ENCODE measurements at places on chromosomes 1 and 21.

- DNase-seq: no peak
Observed at GRCh38 chr21:42367367-42368165, 1.2 kb upstream of the TFF1 start.

GRCh38 chr1:244869950-244870349 lies 5.6 kb upstream of the HNRNPU start:
- no peak for DNase-seq

DNA sequence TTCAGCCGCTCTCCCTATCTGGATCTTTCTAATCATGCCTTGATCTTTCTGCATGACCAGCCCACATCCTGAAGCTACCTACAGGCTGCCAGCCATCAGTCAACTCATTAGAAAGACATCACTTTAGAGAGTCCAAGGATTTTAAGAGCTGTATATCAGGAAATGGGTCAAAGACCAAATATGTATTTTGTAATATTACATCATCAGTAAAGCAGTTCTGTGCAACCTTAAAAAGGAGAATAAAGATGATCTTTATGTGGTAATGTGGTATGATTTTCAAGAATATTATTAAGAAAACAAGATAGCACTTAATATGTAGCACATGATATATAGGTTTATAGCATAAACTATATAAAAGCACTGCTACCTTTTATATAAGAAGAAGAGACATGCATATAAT lies 47.6 kb downstream of the SLC30A7 start:
- no peak for DNase-seq

DNA sequence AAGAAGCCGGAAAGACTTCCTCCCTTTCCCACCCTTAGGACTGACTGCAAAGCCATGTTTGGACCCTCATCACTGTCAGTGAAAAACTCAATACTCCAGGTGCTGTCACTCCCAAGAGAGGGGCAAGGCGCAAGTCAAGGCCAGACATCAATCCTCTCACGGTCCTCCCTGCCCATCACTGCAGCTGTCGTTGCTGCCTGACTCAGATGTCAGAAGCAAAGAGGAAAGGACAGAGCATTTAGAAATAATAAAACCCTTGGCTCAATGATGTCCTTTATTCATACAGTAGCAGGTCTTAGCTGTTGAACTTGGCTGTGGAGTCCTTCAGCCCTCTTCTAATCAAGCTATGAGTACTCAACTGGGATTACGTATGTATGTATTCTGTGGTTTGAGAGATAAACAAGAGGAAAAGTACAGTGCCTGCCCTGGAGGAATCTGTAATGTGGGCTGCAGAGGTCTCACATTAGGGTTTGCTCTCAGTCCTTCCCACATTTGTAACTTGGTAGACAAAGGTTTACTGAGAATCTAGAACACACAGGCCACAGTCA lies 13.5 kb downstream of the SUSD4 start:
- DNase-seq: no peak

- no peak for DNase-seq
Observed at GRCh38 chr1:203305809-203306088, 430 bp downstream of the BTG2 start.

DNA sequence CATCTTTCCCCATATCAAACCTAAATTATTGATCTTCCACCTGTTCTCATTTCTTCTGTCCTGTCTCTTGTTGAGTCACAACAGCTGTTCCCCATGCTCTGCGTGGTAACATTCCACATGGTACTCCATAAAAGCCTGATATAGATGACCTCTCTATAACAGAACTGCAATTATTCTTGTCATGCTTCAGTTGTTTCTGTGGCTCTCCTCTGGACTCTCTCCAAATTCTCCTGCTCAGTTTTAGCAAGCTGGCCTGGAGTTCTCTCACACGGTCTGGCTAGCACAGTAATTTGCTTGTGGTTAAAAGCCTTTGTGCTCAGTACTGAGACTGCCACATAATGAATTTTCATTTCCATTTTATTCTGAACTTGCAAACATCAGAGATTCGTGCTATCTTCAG lies 10.6 kb upstream of the LRRC39 start:
- peak; percentile 51 for DNase-seq
